ENCODE measurements at places on chromosomes 11 and 22.

DNA sequence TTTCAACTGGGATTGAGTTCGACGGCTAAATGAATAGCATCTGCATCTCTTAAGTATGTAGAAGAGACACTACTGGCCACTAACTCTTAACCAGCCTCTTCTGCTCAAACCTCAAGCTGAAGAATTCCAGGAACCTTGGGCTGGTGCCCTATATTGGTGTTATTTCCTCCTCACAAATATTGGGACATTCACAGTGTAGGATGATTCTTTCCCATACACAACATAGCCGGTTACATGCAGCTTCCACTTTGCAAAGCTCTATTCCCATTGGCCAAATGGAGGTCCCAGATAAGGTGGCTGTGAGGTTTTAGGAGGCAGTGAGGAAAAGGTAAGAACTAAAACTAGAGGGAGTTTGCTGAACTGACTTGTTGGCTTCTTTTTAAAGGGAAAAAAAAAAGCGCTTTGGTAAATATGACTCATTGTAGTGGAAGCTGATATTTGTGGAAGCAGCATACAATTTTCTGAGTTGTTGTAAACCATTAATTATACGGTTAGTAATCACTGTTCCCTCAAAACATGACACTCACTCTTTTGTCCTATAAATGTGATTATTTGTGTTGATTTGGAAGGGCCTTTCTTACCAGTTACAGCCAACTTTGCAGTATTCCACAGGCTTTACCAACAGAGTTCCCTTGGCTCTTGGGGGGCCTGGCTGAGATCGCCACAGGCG is 17.6 kb downstream of the C22orf31 start:
- no peak for DNase-seq

DNA sequence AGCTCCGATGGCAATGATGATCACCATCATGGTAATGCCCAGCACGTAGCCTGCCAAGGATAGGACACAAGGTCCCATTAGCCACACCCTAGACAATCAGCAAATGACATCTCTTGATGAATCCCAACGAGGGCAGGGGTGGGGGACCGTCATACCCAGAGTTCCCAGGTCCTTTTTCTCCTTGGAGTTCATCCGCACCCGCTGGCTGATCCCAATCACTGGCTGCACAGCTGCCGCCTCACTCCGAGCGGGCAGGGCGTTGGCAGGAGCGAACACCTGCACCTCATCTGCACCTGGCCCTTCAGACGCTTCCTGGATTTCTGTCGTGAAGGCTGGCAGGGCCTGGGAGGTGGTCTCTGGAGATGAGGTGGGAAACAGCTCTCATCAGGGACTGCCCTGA is 2.9 kb downstream of the PIK3IP1 start:
- DNase-seq = no peak

DNA sequence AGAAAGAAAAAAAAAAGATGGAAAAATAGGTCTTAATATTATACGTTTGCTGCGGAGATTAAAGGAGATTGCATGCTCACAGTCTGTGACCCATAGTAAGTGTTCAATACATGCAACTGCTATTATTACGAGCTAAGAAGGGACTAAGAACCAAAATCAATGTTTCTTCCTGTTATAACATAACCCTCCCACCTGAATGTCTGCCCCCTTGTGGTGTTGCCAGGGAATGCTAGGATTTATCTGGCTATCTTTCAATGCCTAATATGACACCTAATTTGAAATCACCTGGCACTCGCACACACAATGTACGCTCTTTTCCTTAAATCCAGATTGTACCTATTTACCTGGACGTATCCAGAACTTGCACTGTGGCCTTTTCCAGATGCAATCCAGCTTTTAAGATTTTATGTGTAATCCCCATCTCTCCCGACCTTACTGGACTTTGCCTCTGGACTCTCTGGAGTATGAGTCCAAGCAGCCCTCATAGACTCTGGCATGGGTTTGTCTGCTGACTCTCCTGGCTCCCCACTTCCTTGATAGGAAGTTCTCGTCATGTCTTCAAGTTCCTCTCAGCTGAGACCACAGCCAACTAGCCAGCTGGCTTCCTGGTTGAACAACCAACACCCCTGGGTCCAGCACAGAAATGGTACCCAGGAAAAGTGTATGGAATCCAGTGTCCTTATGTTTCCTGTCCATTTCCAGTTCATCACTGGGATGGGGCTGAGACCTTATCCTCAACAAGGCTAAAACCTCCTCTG is 151.5 kb downstream of the CCDC34 start:
- DNase-seq = no peak

DNA sequence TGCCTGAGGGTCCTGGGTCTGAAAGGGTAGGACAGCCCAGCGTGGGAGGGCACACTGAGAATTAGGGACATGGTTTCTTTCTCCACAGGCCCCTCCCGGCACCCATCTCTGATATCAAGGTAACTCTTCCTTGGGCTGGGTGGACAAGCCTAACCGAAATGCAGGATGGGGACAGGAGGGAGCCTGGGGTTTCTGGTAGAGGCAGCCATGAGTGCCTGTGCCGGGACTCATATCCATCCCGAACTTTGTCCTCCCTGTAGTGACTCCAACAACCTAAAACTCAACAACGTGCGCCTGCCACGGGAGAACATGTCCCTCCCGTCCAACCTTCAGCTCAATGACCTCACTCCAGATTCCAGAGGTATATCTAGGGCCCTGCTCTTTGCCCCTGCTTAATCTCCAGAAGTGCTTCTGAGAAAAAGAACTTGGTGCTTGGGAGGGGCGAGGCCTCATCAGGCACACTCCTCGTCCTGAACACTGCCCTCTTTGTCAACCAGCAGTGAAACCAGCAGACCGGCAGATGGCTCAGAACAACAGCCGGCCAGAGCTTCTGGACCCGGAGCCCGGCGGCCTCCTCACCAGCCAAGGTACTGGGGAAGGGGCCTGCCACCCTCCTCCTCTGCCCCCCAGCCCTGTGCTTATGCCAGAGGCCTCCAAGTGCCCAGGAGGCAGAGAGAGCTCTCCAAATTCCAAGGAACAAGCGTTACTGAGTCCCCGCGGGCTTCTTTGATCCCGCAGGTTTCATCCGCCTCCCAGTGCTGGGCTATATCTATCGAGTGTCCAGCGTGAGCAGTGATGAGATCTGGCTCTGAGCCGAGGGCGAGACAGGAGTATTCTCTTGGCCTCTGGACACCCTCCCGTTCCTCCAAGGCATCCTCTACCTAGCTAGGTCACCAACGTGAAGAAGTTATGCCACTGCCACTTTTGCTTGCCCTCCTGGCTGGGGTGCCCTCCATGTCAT is 3.1 kb downstream of the TMEM25 start:
- no peak for DNase-seq

DNA sequence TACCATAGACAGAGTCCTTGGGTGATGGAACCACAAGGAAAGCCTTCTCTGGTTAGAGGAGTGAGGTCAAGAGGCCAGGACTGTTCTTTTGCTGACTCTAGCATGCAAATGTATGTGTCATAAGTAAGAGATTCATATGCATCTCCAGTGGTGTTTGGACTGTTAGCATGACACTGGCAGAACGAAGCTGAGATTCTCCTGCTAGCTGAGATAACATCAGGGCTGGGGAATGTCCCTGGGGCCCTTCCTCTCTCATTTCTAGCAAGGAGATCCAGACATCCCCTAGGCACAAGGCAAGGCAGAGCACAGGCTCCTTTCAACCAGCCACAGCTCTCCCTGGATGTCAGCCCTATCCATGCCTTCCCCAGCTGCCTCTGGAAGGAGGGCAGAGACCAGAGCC is 711.3 kb downstream of the OPCML start:
- DNase-seq = no peak

DNA sequence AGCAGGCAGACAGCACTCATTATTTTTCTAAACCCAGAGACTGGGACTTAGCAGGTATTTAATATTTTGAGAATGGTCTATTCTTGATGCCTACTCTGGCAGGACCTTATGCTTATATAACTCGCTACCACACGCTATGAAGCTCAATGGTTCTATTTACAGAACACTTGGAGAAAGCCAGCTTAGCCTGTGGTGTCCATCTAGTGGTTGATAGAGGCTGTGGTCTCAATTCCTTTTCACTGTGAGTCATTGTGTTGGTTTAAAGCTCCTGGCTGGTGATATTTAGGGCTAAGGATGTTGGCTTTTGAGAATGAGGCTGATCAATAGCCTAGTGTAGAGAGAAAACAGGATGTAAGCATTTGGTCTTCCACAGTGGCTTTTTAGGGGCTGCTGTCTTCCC is 206.4 kb downstream of the DBX1 start:
- no peak for DNase-seq

All from activated gamma-delta T cell treated with anti-CD3 and anti-CD28 coated beads, Interleukin-2, amount 50 U/mL, for 16 hours (primary cell).